ENCODE measurements at places on chromosomes 2 and 18.

DNA sequence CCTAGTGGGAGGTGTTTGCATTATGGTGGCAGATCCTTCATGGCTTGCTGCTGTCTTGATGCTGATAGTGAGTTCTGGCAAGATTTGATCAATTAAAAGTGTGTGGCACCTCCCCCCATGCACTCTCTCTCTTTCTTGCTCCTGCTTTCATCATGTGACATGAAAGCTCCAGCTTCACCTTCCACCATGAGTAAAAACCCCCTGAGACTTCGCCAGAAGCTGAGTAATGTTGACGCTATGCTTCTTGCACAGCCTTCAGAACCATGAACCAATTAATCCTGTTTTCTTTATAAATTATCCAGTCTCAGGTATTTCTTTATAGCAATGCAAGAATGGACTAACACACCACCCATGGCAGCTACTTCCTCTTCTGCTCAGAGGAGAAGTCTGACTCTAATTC lies 2181.4 kb upstream of the PIK3C3 start:
- no peak for DNase-seq

- DNase-seq = no peak
These were observed 76.2 kb downstream of the CCBE1 start for GRCh38 chr18:59621027-59621426.

- DNase-seq = no peak
These were observed 131.3 kb downstream of the COMMD1 start for GRCh38 chr2:62036761-62037250.

- peak; percentile 68 for DNase-seq
These were observed at the start of gene MYL12B for GRCh38 chr18:3261373-3262233. MYL12B (plus strand) TSS chr18:3262133; CDS start chr18:3272899, 10,766 bp downstream.
